Type B pancreatic cell (in vitro differentiated cells): ENCODE measurements at places on chromosomes 4 and X.

DNA sequence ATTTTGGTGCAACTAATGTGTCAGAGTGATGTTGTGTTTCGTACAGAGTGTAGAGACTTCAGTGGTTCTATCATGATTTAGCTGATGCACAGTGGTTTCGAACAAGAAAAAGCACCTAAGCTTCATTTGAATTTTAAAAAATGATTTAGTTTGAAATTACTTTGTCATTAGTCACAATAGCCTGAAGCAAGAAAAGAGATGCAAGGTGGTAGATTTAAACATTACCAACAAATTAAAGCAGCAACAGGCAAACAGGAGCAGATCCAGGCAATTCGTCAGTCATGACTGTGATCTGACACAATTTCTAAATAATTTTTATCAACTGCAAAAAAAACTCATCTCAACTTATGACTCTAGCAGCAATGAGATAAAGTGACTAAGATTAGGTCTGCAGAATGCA lies 24.6 kb upstream of the COX7B2 start:
- no peak for DNase-seq

- DNase-seq, result no peak
Observed at GRCh38 chrX:148448686-148449085, 51.7 kb upstream of the AFF2 start.

DNA sequence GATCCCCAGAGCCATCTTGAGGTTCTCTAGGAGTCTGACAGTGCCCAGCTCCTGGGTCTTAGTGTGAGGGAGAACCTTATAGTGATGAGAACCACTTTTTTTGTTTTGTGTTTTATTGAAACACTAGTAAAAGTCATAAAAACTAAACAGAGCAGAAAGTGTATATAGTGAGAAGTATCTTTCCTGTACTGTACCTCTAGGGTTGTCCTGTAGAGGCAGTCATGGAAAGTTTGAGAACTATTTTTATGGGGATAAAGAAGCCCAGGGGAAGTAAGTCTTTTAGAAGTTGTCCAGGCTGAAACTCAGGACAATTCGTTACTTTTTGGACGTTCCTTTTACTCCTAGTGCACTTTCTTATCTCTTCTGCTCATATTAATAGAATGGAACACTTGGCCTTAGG lies 40.9 kb downstream of the ADH5 start:
- no peak for DNase-seq

DNA sequence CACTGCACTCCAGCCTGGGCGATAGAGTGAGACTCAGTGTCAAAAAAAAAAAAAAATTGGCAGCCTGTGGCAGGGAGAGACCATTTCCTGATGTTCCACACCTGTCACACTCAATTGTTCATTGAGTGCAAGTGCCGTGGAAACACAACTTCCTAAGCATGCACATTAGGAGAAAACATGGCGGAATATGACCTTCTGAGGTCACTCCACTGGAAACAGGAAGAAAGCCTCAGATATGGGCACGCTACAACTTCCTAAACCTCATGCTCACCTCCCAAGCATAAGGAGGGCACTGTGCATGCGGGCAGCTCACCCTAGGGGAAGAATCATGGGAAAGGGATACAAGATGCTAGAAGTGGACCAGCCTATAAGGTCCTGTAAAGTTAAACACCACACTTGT lies 28.5 kb upstream of the CD99 start:
- DNase-seq, result no peak

DNA sequence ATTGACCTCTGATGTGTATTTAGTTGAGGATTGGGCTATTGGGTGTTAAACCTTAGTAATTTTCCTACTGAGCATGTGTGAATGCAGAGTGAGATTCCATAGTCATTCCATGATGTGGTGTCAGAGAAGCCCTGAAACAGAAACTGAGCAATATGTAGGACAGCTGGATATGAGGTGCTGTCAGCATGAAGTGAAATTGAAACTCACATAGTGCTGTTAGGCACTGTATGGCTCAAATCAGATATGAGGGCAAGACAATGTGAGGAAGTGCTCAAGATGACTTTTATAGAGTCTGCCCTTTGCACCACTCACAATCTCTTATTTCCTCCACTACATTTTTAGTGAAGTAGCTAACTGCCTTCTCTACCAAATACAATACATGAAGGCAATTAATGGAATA lies 188.3 kb downstream of the SH3BGRL start:
- no peak for DNase-seq

DNA sequence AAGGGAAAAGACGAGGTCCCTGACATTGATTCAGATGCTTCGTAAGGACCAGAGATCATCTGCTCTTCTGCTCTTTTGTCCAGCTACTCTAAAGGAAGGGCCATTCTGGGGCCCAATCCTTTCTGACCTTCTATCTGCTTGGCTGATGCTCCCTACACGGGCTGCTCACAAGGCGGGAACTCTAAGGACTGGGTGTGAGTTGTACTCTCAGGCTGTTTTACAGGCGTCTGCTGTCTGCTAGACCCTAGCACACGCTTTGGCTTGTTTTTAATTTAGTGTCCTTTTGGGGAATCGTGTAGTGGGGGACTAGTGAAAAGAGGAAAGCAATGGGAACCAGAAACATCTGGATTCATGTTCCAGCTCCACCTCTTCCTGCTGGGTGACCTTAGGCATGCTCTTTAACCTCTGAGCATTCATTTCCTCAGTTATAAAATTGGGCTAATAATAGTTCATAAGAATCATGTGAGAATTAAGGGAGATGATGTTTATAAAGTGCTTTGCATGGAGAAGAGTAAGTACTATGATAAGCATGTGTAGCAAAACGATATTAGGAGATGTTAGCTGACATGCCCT lies 53.1 kb downstream of the CASP3 start:
- DNase-seq, result no peak
